ENCODE measurements at places on chromosomes 6 and 20.

- no peak for DNase-seq
These were observed 365.3 kb upstream of the OPRM1 start for GRCh38 chr6:153673750-153674149.

DNA sequence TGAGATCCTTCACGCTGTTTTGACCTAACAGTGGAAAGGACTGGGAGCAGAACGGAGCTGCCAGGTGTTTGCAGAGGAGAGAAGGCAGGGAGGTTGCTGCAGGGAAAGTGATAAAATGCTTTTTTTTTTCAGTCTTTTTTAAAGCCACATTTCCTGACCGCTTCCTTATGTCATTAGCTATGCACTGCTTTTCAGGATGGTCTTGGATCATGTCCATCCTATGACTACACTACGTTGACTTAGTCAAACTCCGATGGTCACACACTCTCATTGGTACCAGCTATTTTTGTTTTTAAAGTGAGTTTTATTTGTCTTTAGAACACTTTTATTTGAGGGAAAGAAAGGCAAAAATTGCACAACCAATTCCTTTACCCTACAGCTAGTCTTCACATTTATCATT lies 89.2 kb upstream of the EXOC2 start:
- DNase-seq, result no peak

DNA sequence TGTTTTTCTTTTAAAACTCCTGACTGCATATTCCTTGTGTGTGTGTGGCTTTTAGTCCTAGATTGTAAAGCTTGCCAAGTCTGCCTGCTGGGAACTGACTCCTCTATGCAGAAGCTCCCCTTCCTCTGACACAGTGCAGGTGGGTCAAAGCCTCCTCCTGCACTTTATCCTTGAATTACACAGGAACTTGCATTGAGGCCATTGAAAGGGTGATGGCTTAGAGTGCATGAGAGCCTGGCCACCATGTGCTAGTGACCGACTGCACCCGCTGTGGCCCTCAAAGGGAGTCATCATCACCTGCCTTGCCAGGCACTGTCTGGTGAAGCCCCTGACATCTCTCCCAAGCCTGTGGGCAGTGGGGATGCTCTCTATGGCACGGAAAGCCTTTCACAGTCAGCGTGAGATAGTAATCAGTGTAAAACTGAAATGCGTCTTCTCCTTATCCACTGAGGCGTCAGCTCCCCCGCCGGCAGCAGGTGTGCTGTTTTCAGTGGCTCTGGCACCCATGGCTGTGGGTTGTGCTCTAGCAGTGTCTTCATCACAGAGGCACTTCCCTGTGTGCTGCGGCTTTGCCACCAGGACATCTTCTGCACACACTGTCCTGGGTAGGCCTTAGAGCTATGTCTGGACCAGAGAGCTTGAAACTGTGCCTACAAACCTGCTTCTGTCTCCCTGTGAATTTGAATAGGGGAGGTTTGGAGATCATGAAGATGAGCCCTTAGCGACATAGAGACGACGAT lies 87.9 kb downstream of the THBS2 start:
- DNase-seq, result no peak

- no peak for DNase-seq
These were observed 118.8 kb downstream of the PSMB1 start for GRCh38 chr6:170434117-170434820.

DNA sequence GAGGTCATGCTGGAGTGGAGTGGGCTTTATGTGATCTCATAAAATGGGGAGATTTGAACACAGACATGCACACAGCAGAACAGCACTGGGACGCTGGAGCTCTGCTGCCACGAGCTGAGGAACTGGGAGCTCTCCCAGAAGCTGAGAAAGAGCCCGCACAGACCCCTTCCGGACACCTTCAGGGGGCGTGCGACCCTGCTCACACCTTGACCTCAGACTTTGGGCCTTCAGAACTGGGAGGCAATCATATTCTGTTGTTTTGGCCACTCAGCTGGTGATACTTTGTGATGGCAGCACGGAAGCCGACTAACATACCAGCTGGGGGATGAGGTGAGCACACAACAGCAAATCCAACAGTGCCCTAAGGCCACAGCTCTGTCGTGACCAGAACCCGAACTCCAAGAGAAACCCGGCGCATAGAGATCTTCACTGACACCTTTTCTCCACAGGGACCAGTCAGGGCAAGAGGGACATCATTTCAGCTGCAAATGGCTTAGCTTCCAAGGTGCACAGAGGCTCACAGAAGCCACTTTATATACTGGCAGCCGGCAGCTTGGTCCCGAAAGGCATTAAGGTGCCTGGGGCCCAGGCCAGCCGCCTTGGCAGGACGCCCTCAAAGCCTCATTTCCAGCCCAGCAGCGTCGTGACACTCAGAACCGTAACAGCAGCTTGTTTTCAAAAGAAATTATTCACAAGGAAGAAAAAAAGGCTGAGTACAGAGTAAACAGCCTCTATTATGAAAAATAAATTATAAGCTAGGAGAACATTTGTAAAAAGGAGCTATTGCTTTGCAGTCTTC lies 89.3 kb downstream of the RNASET2 start:
- peak; percentile 28 for DNase-seq

DNA sequence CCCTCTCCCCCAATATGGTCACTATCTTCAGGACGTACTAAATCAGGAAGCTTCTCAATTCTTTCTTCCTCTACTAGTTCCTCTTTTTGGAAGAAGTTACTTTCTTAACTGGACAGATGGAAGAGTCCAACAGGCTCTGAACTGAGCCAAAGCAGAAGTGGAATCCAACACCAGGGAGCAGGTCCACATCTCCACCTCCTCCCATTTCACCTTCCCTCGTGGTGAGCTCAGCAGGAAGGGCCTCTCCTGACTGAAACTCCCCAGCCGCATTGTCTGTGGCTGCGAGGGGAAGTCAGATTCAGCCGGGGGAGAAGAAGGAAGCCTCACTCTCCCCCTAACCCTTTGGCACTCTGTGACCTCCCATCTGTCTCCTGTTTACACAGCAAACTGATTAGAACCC lies 63.8 kb upstream of the UST start:
- no peak for DNase-seq

DNA sequence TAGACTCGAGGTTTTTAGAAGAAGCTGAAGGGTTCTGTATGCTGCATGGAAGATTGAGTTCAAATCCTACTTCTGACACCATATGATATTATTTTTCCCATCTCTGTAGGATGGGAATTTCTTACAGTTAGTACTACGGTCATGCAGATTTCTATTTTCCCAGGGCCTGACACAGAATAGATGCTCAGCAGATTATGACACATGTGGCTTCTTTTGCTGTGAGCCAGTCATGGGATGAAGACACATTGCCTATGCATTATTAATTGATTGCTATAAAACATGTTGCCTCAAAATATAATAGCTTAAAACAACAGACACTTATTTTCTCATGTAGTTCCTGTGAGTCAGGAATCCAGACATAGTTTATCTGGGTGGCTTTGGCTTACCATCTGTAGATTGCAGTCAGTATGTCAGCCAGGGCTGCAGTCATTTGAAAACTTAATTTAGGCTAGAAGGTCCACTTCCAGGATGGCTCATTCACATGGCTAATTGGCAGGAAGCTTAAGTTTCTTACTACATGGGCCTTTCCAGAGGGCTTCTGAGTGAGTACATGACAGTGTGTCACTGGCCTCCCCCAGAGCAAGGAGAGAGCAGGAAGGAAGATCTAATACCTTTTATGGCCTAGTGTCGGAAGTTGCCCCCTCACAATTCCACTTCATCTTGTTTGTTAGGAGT lies 29.5 kb downstream of the TOP1 start:
- no peak for DNase-seq

- no peak for DNase-seq
These were observed 12.7 kb downstream of the IL22RA2 start for GRCh38 chr6:137160763-137161162.

- no peak for DNase-seq
These were observed 4.0 kb downstream of the MYLIP start for GRCh38 chr6:16132909-16133308.

DNA sequence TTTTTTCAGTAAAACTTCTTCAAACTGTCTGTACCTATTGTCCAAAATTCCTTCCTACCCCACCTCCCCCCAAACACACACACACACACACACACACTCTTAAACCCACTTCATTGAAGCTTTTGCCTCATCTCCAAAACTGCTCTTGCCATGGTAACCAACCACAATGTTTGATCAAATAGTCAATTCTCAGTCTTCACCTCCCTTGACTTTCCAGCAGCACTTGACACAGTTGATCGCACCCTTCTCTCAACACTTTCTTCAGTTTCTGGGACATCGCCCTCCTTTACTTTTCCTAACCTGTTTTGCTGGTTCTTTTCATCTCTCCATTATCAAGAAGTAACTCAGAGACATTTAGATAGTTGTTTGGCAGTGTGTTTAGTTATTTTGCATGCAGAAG lies 71.5 kb upstream of the COL21A1 start:
- DNase-seq, result no peak

DNA sequence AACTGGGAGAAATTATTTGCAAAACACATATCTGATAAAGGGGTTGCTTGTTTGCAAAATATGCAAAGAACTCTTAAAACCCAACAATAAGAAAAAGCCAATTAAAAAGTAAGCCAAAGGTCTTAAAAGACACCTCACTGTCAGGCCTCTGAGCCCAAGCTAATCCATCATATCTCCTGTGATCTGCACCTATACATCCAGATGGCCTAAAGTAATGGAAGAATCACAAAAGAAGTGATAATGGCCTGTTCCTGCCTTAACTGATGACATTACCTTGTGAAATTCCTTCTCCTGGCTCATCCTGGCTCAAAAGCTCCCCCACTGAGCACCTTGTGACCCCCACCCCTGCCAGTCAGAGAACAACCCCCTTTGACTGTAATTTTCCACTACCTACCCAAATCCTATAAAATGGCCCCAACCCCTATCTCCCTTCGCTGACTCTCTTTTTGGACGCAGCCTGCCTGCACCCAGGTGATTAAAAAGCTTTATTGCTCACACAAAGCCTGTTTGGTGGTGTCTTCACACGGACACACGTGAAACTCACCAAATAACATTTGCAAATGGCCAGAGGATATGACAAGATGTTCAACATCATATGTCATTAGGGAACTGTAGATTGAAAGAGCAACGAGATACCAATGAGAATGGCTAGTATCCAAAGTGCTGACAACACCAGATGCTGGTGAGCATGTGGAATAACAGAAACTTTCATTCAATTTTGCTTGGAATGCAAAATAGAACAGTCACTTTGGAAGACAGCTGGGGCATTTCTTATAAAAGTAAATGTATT lies 565.0 kb upstream of the ADGRB3 start:
- DNase-seq, result no peak

DNA sequence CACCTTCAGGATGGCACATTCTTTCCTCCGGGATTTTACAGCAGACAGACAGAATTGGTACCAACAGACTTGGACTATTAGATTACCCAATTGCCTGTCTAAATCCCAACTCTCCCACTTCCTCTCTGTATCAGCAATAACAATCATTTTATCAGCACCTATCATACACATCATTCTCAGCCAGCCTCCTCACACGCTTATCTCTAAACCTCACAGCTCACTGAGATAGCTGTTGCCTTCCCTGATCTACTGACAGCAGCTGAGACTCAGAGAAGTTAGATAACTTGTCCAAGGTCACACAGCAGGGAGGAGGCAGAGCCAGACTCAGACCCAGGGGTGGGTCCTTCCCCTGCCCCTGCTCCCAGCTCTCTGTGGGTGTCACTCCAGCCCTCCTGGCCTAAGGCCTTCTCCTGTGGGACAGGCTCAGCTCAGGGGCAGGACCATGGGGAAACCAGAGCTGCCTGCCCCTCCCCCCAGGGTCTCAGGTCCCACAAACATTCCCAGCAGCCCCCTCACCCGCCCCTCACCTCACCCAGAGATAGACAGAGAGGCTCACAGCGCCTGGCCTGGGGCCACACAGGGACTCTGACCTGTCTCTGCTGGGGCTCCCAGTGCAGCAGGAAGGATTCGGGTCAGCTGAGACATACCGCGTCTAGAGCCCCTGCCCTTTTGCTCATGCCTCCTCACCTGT lies 92.8 kb downstream of the GRM4 start:
- no peak for DNase-seq

- DNase-seq, result no peak
These were observed 11.1 kb upstream of the SERINC1 start for GRCh38 chr6:122482750-122483080.

DNA sequence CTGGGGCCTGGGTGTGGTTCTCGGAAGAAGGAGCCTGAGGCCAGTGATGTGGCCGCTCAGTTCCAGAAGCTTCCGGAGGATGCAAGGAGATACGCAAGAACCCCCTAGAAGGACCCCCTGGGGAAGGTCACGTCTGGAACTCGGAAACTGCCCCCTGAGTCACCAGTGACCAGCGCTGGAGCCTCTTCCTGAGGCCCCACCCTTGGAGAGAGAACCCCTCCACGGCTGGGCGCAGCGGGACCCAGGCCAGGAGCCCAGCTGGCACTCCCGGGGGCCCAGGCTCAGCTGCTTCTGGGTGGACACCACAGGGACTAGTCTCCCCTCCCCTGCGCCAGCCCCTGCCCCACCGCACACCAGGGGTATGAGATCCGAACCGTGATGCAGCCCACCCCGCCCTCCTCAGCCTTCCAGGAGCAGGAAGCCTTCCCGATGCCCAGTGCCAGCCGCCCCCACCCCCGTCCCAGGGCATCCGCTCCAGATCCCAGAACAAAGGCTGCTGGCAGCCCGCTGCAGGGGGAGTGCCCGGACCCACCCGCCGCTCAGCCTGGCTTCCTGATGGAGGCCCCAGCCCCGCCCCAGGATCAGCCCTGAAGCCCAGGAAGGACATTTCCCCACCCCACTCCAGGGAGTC lies 7.5 kb downstream of the LAMA5 start:
- DNase-seq, result no peak

GRCh38 chr6:47922391-47922790 lies 140.6 kb downstream of the OPN5 start:
- peak; percentile 56 for DNase-seq

DNA sequence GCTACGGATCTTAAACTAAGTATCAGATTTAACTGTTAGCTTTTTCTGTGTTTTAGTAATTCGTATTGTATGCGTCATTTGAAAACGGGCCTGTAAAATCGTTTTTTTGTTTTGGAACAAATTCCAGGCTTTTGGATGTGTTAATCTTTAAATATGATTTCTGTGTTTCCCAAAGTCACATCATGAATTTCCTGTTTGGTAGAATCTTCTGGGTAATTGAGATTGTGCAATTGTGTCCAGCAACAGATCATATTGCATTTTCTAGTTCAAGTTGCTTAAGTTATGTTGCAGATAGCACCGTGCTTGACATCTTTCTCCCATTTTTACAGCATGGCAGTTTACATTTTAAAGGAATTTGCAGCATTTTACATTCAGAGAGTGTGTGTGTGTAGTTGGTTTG lies 1.9 kb downstream of the MAPK14 start:
- no peak for DNase-seq
